ENCODE measurements at places on chromosomes 12 and 14. TPM values are rescaled to one million over a fixed set of nuclear protein-coding genes. Genes with fewer than 3 reads are reported as not detected.

- no peak for DNase-seq
These were observed 1215.1 kb downstream of the BCL11B start for GRCh38 chr14:98056946-98057345.

DNA sequence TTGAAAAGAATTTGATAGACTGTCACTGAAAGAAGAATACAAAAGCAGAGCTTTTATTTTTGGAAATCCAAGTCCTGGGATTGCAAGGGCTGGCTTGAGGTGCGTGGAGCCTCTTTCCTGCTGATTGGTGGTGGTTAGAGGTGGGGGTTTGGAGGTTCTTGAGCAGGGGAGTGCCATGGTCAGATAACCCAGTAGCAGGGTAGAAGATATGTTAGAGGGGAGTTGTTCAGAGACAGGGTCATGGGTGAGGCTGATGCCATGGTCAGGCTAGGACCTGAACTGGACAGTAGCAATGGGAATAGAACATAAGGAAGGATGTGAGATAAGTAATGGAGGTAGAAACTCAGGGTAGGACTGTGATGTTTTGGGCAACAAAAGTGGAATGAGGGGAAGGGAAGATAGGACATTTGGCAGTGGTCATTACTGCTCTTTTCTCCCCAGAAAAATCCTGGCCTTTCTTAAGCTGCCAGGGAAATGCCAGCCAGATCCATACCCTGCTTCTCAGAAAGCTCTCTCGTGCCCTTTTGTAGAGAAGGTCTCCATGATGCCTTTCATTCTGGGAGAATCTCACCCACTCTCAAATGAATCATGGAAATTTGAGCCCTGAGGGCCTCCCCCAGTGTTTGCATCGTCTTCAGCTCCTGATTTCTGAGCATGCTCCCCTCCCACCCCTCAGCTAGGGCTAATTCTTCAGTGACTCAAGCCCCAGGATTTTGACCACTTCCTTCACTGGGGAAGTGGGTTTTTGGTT, 9.5 kb downstream of the EMP1 start:
- DNase-seq = peak; percentile 98

DNA sequence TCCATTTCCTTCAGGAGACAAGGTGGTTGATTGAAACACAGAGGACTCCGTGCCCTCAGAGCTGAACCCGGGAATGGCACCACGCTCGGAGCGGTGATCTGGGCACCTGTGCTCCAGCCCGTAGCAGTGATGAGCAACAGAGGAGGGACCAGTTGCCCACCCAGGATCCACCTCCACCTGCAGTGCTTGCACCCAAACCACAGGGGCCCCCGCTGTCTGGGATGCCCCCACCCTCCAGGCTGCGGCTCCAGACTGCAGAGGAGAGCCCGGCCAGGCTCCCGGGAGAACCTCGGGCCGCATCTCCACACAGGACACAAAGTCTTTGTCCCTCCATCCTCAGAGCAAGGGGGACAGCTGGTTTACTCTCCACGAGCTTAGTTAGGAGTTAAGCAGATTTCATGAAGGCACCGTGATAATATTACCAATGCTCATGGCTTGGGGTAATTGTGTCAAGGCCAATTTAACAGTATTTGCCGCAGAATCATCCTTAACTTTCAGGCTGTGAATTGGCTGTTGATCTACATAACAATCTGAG, 100.6 kb downstream of the TNFAIP2 start:
- DNase-seq = no peak

- no peak for DNase-seq
These were observed 2.1 kb upstream of the SLC2A13 start for GRCh38 chr12:40107803-40108620.

DNA sequence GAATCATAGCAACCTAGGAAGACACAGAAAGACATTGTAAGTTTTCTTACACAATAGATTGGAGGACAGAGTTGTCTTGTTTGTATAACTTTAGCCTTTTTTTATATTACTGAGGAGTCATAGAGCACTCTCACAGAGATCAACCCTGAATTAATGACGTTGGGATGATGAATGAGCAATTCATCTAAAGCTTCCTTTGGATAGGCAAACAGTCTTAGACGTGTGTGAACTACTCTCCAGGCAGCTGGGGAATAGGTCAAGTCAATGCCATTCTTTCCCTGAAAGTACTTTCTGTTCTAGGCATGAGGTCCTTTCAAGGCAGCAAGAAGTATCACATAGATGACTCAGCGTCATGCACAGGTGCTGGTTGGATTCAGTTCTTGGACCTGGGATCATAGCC, 369.1 kb upstream of the NOVA1 start:
- DNase-seq = no peak

DNA sequence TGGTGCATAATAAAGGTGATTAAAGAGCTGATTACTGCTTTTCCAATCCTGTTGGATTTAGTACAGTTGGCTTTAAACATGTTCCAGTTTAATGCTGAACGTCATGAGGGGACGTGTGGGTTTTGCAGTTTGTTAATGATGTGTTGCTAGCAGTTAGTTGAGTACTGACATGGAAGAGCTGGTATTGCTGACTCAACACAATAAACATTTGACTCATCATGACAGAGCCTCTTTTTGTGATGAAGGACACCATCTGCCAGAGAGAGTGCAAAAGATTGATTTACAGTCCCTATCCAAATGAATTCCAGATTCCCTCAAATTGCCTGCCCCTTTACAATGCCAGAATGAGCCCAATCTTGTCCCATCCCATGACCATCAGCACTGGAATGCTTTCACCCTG, 346.2 kb upstream of the PRICKLE1 start:
- DNase-seq = peak; percentile 61

GRCh38 chr14:61385002-61385685, 63.8 kb downstream of the PRKCH start:
- DNase-seq = no peak

Gene CMA1
- total RNA-seq = not detected

DNA sequence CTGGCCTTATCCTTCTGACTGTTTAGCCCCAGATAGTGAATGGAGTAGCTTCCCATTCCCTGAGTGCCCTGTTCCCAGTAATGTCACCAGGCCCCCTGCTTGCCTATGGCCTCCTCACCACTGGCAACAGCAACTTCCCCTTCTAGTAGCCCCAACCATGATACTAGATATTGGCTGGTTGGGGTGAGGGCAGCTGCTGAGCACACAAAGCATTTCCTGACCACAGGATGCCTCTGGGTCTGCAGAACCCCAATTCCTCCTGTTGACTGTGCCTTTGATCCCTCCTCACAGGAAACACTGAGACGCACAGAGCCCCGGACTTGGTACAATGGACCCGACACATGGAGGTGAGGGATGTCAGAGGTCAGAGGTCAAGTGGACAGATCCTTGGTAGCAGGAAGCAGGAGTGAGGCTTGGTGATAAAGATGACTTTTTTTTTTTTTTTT, 597 bp downstream of the SOAT2 start:
- no peak for DNase-seq

Gene SIX6
- total RNA-seq = not detected

Gene CTDSP2
- total RNA-seq = 97.3 TPM

DNA sequence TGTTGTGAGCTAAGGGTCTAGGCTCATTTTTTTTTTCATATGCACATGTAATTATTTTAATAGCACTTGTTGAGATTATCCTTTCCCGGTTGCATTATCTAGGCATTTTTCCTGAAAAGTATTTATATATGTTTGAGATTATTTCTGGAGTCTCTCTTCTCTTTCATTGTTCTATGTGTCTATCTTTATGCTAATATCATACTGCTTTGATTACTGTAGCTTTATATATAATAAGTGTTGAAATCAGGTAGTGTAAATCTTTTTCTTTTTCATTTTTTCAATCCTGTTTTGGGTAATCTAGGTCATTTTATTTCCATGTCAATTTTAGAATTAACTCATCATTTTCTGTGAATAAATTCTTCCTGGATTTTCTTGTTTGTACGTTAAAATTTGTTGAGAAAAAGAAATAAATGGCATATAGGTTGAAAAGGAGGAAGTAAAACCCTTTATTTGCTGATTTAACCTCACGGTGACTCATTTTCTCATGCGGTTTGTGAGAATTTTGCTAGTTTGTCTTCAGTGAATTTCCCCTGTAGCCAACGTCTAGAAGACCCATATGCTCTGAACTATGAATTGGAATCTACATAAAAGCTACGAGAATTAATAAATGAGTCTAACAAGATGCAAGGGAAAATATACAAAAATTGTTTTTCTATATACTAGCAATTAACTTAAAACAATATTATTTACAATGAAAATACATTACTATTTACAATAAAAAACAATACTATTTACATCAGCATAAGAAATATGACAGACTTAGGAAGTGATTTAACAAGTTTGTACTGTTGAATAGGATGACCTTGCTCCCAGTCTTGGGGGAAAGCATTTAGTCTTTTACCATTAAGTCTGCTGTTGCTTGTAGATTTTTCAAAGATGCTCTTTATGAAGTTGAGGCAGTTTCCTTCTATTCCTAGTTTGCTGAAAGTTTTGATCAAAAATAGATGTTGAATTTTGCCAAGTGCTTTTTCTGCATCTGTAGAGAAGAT, 105.0 kb downstream of the SNAPC1 start:
- DNase-seq = peak; percentile 4

DNA sequence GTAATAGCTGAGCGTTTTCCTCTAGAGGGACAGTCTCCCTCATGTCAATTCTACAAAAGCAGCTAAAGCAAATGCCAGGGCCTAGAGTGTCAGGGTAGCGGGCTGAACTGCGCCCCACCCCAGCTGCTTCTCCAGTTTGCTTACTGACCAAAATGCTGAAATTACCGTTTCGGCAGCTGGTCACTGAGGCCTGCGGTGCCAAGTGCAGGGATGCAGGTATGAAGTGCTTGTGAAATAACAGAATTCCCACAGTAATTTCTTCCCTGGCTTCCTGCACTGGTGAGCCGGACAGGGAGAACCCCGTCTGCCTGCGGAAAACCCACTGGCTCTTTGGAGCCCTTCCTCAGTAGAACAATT, 19.1 kb downstream of the PSMC1 start:
- DNase-seq = no peak

Gene PPFIBP1
- total RNA-seq = 99.7 TPM

DNA sequence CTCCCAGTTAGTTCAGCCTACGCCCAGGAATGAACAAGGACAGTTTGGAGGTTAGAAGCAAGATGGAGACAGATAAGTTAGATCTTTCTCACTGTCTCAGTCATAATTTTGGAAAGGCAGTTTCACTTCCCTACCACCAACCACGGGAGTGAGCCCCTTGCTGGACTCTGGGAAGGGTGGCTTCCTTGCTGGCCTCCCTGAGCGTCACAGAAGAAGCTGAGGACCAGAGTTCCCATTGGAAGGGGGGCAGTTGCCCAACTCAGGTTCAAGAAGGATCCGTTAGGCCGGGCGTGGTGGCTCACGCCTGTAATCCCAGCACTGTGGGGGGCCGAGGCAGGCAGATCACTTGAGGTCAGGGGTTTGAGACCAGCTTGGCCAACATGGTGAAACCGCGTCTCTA, 106.2 kb upstream of the MAX start:
- no peak for DNase-seq

- peak; percentile 73 for DNase-seq
These were observed 1.2 kb downstream of the PAWR start for GRCh38 chr12:79689477-79690141.

Gene LYZ
- not detected for total RNA-seq

DNA sequence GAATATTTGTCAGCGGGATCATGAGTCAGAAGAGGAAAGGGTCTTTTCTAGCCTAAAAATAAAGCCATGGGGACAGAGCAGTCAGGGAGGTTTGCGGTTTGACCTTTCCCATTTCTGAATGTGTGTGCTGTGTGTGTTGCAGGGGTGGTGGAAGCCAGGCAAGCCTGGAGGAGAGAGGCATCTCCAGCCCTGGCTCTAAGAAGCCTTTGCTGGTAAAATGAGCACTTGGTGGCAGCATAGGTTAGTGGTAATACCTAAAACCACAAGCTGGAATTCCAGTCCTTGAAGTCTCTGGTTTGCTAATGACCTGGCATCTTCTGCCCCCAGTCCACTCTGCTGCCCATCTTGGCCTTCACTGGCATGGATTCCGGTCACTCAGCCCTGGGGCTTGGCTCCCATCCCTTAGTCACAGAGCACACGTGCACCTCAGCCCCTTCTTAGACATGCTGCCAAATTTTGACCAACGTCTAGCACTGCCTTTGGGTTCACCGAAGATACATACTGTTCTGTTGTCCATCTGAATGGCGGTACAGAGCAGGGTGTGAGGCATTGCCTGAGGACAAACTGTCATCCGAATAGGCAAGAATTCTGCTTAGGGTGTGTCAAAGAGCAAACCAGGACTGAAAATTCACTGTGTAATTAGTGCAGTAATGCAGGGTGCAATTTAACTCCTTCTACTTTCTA, 52.7 kb downstream of the KCNA5 start:
- DNase-seq = peak; percentile 62

Gene ACOT4
- total RNA-seq = 0.38 TPM

- DNase-seq = no peak
These were observed 85.6 kb downstream of the SLC2A13 start for GRCh38 chr12:40020261-40020691.

- peak; percentile 13 for DNase-seq
These were observed 669 bp upstream of the KCNK13 start for GRCh38 chr14:90060965-90061684.

Gene VDR
- total RNA-seq = 30.5 TPM

Gene SINHCAF
- total RNA-seq = 10.4 TPM

DNA sequence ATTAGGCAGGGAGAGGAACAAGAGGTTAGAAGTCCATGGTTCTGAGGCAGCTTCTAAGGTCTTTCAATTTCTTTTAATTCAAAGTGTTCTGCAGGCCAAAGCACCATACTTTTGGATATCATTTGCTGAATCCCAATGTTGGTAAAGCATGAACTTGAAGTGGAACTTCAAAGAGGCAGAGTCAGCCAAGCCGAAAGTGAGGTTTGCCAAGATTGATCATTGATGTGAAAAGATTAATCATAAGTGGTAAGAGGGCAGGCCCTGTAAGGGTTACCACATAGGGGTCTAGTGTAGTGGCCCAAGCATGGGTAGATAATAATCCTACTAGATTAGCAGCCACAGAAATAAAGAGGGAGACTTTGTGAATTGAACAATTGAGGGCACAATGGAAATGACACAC, 191.7 kb upstream of the DIO2 start:
- DNase-seq = no peak

- DNase-seq = peak; percentile 43
These were observed 5.4 kb downstream of the DDN start for GRCh38 chr12:48993787-48994186.

DNA sequence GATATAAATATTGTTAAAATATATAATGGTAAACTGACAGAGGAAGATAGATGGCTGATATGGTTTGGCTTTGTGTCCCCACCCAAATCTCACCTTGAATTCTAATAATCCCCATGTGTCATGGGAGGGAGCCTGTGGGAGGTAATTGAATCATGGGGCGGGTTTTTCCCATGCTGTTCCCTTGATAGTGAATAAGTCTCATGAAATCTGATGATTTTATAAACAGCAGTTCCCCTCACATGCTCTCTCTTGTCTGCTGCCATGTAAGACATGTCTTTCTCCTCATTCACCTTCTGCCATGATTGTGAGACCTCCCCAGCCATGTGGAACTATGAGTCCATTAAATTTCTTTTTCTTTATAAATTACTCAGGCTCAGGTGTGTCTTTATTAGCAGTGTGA, 46.3 kb downstream of the PTCSC3 start:
- DNase-seq = no peak

GRCh38 chr12:57657744-57658143, 24.7 kb upstream of the B4GALNT1 start:
- peak; percentile 35 for DNase-seq

Gene TAS2R43
- total RNA-seq = 0.63 TPM

- DNase-seq = peak; percentile 42
These were observed 24.0 kb downstream of the KLRK1 start for GRCh38 chr12:10365696-10366405.

Gene CCDC38
- under 0.01 TPM for total RNA-seq

Gene ERC1
- total RNA-seq = 23.3 TPM

Measured in GM23248 (cell line).